Brain (organoid and tissue), 16 donors: ENCODE measurements at places on chromosomes 5 and 9.

DNA sequence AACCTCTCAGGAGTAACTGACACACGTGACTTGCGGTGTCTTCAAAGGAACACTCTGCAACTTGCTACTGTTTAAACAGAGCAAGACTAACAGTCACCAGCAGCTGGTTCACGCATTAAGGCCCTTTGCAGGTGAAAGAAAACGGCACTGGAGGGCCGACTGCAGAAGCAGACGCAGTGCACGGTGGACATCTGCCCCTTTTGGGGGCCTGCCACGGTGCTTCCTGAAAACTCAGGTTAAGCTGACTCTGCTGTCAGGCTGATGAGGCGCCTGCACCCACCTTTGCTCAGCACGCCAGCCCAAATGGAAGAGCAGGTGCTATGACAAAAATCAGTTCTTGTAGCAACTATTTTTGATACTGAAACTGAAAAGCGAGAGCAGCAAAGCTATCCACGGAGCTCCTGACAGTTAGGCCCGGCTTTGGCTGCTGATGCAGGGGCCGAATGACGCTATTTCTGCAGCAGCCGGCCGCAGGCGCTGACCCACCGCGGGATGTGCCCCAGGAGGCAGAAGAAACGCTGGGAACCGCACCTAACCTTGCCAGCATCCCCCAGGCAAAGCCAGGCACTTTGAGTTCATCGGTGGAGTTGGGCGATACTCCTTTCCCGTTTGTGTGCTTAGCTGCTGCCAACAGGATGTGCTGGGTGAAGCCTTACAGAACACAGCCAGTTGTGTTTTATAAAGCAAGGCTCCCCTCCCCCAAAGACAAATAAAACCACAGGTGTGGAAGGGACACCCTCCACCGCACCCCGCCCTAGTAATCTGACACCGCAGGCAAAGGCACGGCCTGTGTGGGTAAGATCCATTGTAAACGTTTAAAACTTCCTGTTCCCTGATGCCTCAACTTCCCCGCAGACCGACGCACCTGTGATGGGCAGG lies 21.1 kb upstream of the TERT start:
- DNase-seq, result no peak

GRCh38 chr9:1125741-1126140 lies 75.6 kb downstream of the DMRT2 start:
- DNase-seq, result no peak

- DNase-seq, result peak; percentile 74
Measured at GRCh38 chr5:124061663-124062062, 549.7 kb downstream of the CSNK1G3 start.

DNA sequence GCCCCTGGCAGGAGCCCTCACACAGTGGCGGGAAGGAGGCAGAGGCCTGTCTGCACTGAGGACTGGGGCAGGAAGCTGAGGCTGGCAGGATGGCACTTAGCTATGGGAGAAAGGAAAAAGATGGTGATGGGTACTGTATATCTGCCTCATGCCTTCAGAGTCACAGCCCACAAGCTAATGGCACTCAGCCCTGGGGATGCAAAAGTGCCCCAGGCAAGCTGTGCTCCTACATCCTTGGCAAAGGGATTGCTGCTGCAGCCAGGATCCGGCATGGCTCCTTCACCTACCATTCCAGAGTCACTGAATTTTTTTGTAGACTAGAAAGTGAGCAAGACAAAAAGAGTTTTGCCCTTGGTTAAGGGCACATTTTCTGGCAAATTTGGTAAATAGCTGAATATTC lies 8.7 kb downstream of the ACSL6 start:
- DNase-seq, result no peak

GRCh38 chr5:68884883-68885282 lies 208.9 kb upstream of the SLC30A5 start:
- DNase-seq, result peak; percentile 13

GRCh38 chr5:169265888-169266287 lies 35.1 kb downstream of the SLIT3 start:
- DNase-seq, result no peak

GRCh38 chr5:51201024-51201423 lies 182.2 kb upstream of the ISL1 start:
- peak; percentile 25 for DNase-seq

DNA sequence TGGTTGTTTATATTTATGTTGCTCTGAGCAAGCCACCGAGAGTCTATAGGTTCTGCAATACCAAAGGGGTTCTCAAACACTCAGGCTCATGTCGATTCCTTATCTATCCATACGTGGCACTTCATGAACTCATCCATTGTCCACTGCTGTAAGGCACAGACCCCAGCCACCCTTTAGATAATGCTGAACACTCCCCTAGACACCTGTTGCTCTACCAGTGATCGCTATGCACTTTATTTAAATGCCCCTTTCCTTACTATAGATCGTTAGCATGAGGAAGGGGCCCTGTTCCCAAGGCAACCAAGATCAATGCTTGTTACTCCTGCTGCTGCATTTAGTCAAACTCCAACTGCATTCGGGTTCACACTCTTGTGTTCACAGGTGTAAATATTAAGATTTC lies 171.9 kb downstream of the PAM start:
- DNase-seq, result no peak

DNA sequence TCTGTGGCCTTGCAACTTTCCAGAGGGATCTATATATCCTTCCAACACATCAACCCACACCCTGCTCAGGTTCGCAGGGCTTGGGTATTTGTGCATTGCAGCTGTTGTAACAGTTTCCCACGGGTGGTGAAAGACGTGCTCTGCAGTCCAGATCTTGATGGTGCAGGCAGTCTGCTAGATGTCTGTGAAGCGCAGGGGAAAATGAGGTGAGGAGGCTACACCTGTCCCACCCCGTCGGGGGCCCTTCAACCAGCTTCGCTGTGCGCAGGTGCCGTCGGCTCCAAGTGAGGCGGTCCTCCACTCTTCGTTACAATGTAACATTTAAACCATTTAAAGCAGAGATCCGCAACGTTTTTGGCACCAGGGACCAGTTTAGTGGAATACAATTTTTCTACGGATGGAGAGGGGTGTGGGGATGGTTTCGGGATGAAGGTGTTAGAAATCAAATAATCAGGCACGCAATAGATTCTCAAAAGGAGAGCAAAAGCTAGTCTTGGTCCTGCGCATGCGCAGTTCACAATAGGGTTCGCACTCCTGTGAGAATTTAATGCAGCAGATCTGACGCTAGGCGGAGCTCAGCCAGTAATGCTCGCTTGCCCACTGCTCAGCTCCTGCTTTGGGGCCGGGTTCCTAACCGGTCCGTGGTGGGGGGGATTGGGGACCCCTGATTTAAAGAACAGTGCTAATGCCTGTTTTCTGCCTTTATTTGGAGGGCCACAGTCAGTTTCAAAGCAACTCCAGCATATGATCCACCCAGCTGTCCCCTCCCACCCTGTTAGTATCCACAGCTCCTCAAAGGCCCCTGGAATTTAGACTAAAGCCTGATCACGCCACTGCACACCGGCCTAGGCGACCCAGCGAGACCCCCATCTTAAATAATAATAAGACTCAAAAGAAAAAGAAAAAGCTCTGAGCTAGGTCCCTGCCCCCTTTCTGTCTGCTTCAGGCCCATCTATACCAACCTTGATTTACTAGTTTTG lies 97.1 kb upstream of the SELENOP start:
- peak; percentile 96 for DNase-seq

- peak; percentile 59 for DNase-seq
Measured at GRCh38 chr5:168104350-168104749, 187.1 kb upstream of the WWC1 start.

- no peak for DNase-seq
Measured at GRCh38 chr5:74413403-74414048, 227.0 kb downstream of the ENC1 start.

- peak; percentile 17 for DNase-seq
Measured at GRCh38 chr9:114549697-114550330, 37.8 kb upstream of the ATP6V1G1 start.

- no peak for DNase-seq
Measured at GRCh38 chr9:135297456-135298075, 182.0 kb upstream of the PPP1R26 start.

GRCh38 chr9:948497-948896 lies 28.0 kb upstream of the DMRT3 start:
- DNase-seq, result no peak

DNA sequence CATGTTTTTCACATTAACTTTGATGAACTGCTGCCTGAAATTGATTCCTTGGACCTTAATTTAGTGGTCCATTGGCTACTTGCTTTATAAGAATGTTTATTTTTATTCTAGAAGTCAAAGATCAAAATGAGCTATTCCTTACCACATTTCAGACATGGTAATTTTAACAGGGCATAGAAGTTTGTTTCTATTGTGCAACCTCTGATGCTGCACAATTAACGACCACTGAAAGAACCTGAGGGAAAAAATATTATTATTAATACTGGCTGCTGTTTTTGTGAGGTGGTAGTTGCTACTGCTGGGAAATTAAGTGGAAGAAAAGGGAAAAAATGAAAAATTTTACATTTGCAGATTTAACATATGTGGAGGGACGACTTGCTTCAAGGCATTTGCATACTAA lies 37.9 kb upstream of the RAB3C start:
- no peak for DNase-seq

- peak; percentile 60 for DNase-seq
Measured at GRCh38 chr9:107819772-107820565, 330.4 kb upstream of the KLF4 start.

DNA sequence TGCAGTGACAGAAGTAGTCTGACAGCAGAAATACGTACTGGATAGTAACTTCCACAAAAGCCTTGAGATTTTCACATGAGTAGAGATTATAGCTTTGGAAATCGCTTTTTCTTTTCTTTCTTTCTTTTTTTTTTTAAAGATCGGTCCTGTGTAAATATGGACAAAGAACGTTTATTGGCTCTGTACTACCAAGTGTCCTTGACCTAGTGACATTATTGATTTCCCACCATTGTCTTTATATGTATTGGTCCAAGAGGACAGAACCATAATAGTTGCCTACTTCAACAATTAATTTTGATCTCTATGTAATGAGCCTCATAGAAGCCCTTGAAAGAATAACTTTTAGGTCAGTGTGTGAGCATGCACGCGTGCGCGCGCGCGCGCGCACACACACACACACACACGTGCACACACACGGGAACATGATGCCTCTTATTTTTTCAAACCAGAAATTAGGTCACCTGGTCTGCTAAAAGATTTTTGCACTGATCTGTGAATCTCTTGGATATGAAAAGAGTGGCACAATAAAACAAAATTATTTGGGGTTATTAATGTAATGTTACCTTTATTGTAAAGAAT lies 516.8 kb downstream of the PSAT1 start:
- DNase-seq, result no peak

DNA sequence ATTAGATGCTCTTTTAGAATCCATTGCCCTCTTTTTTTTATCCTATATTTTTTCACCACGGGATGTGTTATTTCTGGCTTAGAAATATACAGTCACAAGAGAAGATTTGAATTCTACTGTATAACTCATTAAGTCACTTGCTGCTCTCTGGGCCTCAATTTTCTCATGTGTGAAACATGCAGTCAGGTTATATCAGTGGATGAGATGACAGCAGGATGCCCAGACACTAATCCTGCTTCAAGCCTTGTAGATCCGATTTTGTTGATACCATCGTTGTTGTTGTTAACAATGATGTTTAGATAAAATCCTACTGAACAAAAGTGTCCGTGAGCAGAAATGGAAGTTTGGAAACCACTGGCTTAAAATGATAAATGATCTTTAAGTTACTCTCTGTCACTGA lies 421.9 kb upstream of the DMAC1 start:
- DNase-seq, result no peak

- peak; percentile 65 for DNase-seq
Measured at GRCh38 chr5:139543423-139543991, 17.6 kb upstream of the UBE2D2 start.
